ENCODE measurements at places on chromosomes 3 and 15.

DNA sequence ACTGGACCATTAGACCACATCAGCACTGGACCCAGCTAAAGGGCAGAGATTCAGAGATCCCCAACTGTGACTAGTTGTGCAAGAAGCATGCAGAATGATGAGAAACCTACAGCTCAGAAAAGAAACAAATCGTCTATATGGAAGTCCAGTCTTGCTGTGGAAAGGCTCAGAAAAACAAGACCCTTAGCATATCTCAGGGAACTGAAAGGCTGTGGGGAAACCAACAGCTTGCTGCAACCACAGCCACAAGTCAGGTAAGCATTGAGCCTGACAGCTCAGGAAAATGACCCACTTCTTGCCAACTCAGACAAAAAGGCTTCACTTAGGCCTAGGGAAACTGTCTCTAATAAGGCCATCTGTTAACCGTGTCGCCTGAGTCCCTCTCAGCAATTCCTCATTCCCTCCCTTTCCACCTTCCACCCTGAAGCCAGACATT is 145.6 kb downstream of the LSAMP start:
- no peak for DNase-seq

- no peak for DNase-seq
Observed at GRCh38 chr3:25508901-25509300, 80.8 kb downstream of the RARB start.

DNA sequence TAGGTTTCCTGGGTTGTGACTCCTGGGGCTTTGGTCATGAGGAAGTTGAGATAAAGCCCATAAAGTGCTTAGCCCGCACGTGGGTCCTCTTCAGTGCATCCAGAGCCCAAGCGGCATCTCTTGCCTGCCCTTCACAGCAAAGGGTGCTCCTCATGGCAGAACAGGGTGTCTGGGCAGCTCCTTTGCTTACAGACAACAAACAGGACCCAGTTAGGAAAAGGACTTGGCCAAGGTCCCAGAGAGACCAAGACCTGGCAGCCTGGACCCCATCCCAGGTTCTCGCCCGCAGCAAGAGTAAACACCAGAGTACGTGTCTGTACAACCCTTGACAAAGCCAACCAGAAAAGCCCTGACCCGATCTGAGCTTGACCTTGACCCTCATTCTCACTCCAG is 27.0 kb downstream of the ALS2CL start:
- DNase-seq = no peak

- no peak for DNase-seq
Observed at GRCh38 chr3:149992416-149993058, 21.8 kb upstream of the PFN2 start.

DNA sequence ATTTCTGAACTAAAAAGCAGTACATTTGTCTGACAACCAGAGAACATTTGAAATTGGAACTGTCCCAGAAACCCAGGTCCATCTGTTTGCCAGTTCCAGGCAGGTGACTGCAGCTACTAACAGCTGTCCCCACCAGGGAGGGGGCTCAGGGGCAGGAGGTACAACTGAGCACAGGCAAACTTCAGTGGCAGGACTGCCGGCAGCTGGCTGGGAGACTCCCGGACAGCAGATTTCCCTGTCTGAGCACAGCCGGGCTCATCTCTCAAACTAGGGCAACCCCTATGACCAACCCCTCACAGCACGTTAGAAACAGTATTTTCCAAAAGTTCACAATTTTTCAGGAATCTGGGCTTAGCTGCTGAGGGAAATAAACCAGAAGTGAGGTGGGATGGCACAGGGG is 88.8 kb downstream of the MEGF11 start:
- no peak for DNase-seq

- no peak for DNase-seq
Observed at GRCh38 chr3:147049821-147050220, 356.5 kb downstream of the ZIC4 start.

- DNase-seq = no peak
Observed at GRCh38 chr3:72990701-72991395, 5.8 kb upstream of the PPP4R2 start.

DNA sequence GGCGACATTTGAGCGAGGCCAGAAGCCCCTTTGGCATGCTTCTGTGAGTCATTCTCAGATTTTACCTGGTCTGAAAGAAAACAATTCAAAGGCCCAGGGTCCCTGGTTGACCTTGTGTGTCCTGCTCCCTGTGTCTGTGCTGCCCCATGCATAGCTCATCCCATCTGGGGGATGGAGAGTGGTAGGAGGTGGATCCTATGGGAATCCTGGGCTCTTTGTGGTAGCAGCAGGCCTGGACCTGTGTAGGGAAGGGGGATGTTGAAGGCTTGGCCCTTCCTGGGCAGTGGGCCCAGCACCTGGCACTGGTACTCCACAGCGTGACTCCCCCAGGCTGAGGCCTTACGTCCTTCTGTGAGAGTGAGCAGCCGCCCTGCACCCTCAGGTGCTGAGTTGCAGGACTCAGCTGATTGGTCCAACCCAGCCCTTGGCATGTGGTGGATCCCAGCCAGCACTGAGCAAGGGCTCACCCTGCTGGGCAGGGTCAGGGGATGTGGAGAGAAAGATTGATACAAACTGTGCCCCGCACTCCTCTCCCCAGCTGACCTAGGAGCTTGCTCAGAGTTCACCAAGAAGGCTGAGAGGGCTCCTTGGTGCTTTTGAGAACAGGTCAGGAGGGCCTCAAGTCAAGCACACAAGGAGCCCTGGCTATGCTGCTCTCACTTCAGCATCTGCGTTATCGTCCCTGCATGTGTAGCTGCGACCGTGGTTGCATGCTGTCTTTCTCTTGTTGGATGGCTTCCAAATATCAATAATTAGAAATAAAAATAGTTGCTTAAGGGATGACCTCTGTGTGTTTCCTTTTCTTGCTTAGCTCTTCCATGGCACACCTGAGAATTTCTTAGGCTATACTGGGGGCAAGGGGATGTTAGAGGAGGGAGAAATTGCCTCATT is 21.4 kb upstream of the JMJD7 start:
- DNase-seq = no peak

DNA sequence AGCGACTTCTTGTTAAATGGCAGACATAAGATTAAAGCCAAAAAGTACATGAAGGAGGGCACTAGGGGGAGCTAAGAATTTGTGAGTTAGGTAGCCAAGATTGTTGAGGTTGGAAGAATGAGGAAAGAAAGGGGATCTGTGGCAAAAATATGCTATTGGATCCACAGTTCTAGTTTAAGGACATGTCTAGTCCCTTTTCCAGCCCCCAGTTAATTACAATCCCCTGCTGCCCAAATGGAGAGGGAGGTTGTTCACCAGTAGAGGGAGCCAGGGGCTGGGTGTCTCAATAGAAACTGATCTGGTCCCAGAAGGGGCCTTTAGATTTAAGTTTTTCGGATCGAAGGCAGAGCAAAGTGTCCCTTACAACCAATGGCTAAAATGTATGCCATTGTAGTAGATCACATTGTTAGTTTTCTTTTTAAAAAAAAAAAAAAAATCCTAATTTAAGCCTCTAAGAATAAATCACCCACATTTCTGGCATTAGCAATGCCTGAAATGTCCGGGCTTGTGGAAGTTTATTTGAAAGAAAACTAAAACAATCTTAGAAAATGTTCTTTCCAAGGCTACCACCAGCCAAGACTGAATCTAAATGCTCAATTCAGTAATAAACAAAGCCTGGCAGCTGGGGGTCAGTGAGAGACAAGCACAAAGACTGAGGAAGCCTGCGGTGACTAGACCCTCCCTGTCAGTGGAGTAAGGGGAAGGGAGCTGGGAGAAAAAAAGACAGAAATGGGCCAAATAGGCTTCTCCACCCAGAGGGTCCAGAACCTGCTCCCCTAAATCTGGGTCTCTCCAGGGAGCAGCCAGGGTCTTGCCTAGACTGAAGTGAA is 7.1 kb downstream of the COL8A1 start:
- no peak for DNase-seq

- DNase-seq = no peak
Observed at GRCh38 chr3:197201791-197202452, 96.5 kb downstream of the DLG1 start.

DNA sequence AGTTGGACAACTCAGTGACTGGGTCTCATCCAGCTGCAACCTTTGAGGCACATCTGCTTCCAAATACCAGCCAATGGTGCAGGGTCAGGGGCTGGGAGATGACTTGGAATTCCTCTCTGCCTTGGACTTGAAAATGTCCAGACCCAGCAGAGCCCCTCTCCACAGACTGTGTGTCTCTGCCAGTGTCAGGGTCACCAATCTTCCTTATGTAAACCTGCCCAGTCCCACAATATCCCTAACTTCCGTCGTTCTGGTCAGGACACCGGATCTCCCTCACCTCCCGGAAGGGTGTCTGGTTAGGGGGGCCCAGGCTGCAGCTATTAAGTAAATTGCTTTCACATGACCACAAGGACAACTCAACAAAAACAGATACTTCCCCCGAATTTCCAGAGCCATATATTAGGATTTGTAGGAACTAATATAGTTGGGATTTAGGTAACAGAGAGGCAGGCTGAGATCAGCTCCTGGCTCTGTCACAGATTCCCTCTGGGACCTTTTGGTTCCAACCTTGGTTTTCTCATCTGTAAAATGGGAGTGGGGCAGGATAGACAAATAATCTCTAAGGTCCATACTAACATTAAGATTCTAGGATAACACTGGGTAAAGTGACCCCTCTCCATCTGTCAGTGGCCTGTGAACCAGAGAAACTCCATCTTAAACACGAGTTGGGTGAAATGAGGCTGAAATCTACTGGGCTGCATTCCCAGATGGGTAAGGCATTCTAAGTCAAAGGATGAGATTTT is 30.8 kb downstream of the IGDCC3 start:
- DNase-seq = no peak

DNA sequence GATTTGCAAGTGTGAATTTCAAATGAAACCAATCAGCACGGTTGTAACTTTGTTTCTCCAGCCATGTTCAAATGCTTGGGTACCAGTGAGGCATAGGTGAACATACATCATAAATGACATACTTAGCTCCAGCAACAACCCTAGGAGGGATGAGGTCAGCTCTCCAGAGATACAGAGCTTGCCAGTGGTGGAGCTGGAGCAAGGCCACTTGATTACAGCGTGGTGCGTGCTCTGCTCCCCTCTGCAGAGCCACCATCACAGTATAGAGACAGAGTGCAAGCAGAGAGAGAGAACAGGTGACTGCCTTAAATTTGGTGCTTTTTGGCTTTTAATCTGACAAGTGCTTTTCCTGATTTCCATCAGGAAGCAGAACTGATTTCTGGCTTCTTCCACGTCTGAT is 275.1 kb downstream of the PDZRN3 start:
- no peak for DNase-seq

DNA sequence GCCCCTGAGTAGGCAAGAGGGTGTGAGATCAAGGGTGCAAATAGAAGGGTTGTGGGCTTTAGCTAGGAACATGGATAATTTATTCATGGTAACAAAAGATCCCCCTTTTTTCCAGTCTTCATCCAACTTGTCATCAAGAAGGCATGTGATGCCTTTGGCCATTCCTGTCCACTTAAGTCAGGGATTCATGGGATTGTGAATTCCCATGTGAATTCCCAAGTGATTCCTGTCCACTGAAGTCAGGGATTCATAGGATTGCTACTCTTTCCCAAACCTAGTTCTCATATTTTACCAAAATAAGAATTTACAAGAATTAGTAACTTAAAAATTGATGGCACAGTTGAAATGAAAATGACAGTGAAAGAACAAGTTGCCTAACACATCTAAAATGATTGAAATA is 40.8 kb downstream of the HMG20A start:
- DNase-seq = no peak

Data from CD4-positive, alpha-beta T cell treated with Interleukin-17A for 4 hours (primary cell).